ENCODE measurements at places on chromosomes 7 and 10. TPM values are rescaled to one million over a fixed set of nuclear protein-coding genes. Genes with fewer than 3 reads are reported as not detected.
A peak's percentile ranks its signal among the peaks of the same experiment; 100 is the strongest.

GRCh38 chr7:43211693-43212092 is 99.2 kb downstream of the HECW1 start:
- no peak for DNase-seq
- H3K27ac ChIP-seq, result no peak overlapping the region
- no peaks in the 10 kb centered on the region for H3K4me1 ChIP-seq

Gene GRID2IP
- total RNA-seq, result 0.23 TPM

- no peak overlapping the region for H3K27ac ChIP-seq
- H3K36me3 ChIP-seq, result no peaks in the 10 kb centered on the region
- no peak for DNase-seq
Observed at GRCh38 chr7:10802526-10802925, 171.1 kb upstream of the PHF14 start.

Gene SFTPA1
- not detected for total RNA-seq

- H3K4me3 ChIP-seq, result no peak overlapping the region
- H3K27ac ChIP-seq, result no peak overlapping the region
- no peaks in the 10 kb centered on the region for H3K4me1 ChIP-seq
Observed at GRCh38 chr7:158127241-158127640, 460.4 kb downstream of the PTPRN2 start.

- H3K4me1 ChIP-seq, result peaks cover 11% of the 10 kb centered on the region
- no peak overlapping the region for H3K4me3 ChIP-seq
- peak; percentile 94 for DNase-seq
- H3K36me3 ChIP-seq, result peaks cover 30% of the 10 kb centered on the region
- H3K27ac ChIP-seq, result peak overlapping the region; percentile 50
- H3K27me3 ChIP-seq, result no peaks in the 10 kb centered on the region
Observed at GRCh38 chr7:48109848-48110663, 21.0 kb downstream of the UPP1 start.

- H3K4me3 ChIP-seq, result no peak overlapping the region
- H3K36me3 ChIP-seq, result peaks cover 4% of the 10 kb centered on the region
- peaks cover 12% of the 10 kb centered on the region for H3K4me1 ChIP-seq
- H3K27me3 ChIP-seq, result no peaks in the 10 kb centered on the region
- no peak for DNase-seq
- H3K27ac ChIP-seq, result no peak overlapping the region
Observed at GRCh38 chr7:17256375-17256774, 42.1 kb upstream of the AHR start.

Gene ATOH7
- not detected for total RNA-seq

GRCh38 chr10:17693009-17693408 is 49.1 kb downstream of the STAM start:
- H3K4me3 ChIP-seq, result no peak overlapping the region
- H3K27me3 ChIP-seq, result no peaks in the 10 kb centered on the region
- H3K27ac ChIP-seq, result peak overlapping the region; percentile 0
- peaks cover 32% of the 10 kb centered on the region for H3K36me3 ChIP-seq
- no peak for DNase-seq

GRCh38 chr10:68087685-68088401 is 12.8 kb upstream of the HERC4 start:
- no peak overlapping the region for H3K4me3 ChIP-seq
- no peaks in the 10 kb centered on the region for H3K36me3 ChIP-seq
- H3K27ac ChIP-seq, result no peak overlapping the region
- H3K4me1 ChIP-seq, result peaks cover 7% of the 10 kb centered on the region
- H3K27me3 ChIP-seq, result peaks cover 6% of the 10 kb centered on the region
- DNase-seq, result no peak

DNA sequence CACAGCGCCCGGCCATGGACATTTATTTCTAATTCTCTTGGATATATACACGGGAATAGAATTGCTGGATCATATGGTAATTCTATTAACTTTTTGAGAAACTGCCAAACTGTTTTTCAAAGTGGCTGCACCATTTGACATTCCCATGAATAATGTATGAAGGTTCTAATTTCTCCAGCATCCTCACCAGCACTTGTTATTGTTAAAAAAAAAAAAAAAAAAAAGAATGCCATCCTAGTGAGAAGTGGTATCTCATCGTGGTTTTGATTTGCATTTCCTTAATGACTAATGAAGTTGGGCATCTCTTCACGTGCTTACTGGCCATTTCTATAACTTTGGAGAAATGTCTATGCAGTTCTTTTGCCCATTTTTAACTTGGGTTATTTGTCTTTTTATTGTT is 13.5 kb downstream of the CNNM2 start:
- no peaks in the 10 kb centered on the region for H3K27me3 ChIP-seq
- DNase-seq, result no peak
- peaks cover 6% of the 10 kb centered on the region for H3K36me3 ChIP-seq
- H3K4me3 ChIP-seq, result no peak overlapping the region
- H3K27ac ChIP-seq, result no peak overlapping the region

DNA sequence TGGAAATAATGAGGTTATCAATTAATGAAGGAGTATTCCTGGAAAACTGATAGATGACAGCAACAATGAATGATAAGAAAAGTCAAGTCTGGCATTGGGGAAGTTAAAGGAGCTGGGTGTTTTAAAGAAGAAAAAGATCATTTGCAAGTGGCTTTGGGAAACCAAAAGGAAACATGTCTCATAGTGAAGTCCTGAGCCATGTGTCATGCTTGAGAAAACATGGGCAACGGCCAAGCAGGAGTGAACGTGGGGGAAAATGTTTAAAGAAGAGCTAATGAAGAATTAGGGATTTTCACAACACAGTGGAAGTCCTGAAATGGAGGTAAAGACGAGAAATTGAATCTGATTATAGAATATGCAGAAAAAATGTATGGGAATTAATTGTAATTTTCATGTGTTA is 1383.2 kb upstream of the CELF2 start:
- no peak for DNase-seq
- H3K27ac ChIP-seq, result no peak overlapping the region
- no peak overlapping the region for H3K4me3 ChIP-seq
- no peaks in the 10 kb centered on the region for H3K36me3 ChIP-seq
- no peaks in the 10 kb centered on the region for H3K27me3 ChIP-seq

GRCh38 chr10:4643471-4643870 is 182.5 kb upstream of the AKR1E2 start:
- H3K36me3 ChIP-seq, result no peaks in the 10 kb centered on the region
- H3K4me3 ChIP-seq, result no peak overlapping the region
- H3K4me1 ChIP-seq, result no peaks in the 10 kb centered on the region
- H3K27me3 ChIP-seq, result peaks cover 2% of the 10 kb centered on the region

Measured in activated CD8-positive, alpha-beta T cell treated with anti-CD3 and anti-CD28 coated beads for 36 hours (primary cell).